ENCODE measurements at places on chromosomes 7 and 10.

DNA sequence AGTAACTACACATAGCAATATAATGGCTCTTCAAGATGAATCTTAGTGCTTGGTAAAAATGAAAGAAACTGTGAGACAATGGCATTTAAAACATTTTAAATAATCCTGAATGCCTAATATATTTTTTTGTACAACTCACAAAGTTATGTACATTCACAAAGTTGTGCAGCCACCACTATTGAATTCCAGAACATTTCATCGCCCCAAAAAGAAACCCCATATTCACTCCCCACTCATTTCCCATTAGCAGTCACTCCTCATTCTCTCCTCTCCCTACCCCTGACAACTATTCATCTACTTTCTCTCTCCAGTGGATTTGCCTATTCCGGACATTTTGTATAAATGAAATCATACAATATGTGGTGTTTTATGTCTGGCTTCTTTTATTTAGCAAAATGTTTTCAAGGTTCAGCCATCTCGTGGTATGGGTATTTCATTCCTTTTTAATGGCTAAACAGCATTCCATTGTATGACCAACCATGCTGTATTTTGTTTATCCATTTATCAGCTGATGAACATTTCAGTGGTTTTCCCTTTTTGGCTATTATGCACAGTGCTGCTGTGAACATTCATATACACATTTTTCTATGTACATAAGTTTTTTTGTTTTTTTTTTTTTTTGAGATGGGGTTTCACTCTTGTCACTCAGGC lies 34.7 kb downstream of the ENTPD7 start:
- DNase-seq, result no peak

GRCh38 chr10:58322835-58323209 lies 12.0 kb upstream of the UBE2D1 start:
- DNase-seq, result no peak

DNA sequence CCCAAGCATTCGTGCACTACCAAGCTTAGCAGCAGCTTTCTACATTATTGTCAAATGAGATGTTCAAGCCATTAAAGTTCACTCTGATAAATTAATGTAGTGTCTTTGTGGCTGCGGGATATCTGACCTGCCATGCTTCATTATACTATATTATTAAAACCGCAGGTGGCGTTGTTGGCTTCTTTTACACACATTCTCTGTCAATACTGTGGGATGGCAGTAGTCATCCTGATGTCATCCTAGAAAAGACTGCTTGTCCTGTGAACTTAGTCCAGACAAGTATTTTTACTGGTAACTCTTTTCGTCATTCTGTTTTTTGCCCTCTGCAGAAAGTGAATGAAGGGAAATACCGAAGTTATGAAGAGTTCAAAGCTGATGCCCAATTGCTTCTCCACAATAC lies 103.9 kb downstream of the ZMYND11 start:
- DNase-seq, result no peak

- DNase-seq, result no peak
Measured at GRCh38 chr10:100534726-100535125, 1.0 kb upstream of the HIF1AN start.

- no peak for DNase-seq
Measured at GRCh38 chr7:94397722-94398121, 3.0 kb downstream of the COL1A2 start.

GRCh38 chr10:113594652-113595051 lies 41.8 kb downstream of the HABP2 start:
- no peak for DNase-seq

- no peak for DNase-seq
Measured at GRCh38 chr7:41655426-41655825, 47.5 kb downstream of the INHBA start.

- DNase-seq, result no peak
Measured at GRCh38 chr10:131920151-131920550, 19.3 kb downstream of the PPP2R2D start.

Measured in small intestine (tissue), 16 donors.